GOT3 (cell line): ENCODE measurements at places on chromosomes 6 and 20.

GRCh38 chr20:12289465-12289864, 371.8 kb downstream of the BTBD3 start:
- no peak for DNase-seq

- peak; percentile 31 for DNase-seq
Observed at GRCh38 chr6:134517145-134517658, 199.3 kb upstream of the SGK1 start.

DNA sequence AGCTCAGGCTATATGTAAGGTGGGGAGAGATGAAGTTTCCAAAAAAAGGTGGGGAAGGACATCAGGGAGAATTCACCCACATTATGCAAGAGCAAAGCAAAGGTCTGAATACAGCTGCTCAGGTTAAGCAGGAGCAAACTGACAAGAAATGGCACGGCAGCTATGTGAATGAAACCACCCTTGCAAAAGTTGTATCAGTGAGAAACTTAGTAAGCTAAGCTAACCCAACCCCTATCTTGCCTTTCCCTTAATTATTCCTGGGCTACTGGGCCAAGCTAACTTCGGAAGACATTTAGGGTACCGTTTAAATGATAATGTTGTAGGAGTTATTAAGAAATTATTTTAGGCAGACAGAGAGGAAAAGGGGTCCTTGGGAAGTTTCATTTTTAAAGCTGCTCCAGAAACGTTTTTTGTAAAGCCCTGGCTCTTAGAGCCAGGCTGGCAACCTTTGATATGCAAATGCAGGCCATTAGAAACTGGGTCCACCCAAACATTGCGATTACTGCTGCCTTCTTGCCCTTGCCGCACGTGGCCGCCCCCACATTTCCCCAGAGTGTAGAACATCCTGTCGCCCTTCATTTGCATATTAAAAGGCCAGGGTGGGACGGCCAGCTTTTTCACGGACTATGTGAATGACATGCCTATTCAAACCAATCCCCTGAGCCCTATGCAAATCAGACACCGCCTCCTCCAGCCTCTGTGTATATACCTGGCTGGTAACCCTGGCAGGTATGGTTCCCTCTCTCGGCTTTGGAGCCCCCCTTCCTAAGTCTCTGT, 60.5 kb upstream of the SAMD5 start:
- no peak for DNase-seq

- DNase-seq: no peak
Observed at GRCh38 chr20:32889281-32889680, 30.6 kb downstream of the EFCAB8 start.

DNA sequence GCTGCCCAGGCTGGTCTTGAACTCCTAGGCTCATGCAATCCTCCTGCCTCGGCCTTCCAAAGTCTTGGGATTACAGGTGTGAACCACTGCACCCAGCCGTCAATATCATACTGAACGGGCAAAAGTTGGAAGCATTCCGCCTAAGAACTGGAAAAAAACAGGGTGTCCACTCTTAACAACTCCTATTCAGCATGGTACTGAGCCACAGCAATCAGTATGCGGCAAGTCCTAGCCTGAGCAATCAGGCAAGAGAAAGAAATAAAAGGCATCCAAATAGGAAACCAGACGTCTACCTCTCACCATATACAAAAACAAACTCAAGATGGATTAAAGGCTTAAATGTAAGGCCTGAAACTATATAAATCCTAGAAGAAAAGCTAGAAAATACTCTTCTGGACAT, 83.1 kb downstream of the FKBP5 start:
- no peak for DNase-seq

- no peak for DNase-seq
Observed at GRCh38 chr6:41878961-41879405, 16.2 kb downstream of the USP49 start.

GRCh38 chr6:122264557-122264956, 134.9 kb upstream of the HSF2 start:
- DNase-seq: no peak

GRCh38 chr6:81929828-81930227, 177.3 kb upstream of the TENT5A start:
- no peak for DNase-seq

DNA sequence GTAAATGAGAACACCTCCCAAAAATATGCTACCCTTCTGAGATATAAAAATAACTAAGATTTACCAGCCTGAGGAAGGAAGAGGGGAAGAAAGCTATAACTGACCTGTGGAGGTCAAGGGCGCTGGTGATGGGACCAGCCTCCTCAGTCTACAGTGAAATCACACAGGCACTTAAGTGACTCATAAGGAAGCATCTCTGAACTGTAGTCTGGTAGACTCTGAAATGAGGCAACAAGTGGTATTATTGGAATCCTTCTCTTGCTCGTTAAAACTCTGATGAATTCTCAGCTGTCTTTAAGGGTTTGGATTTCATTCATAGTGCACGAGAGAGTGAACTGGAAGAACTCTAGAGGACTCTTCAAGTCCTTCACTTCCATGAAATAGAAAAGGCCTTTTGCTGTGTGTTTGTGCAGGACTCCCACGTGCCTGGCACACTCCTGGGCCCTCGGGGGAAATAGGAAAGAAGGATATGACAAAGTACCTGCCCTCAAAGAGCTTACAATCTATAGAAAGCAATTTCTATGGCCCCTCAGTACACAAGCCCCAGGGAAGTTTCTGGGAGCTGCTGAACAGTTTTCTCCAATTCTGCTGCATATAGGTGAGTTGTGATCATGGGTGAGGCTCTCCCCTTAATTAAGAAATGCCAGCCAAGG, 231.8 kb upstream of the RREB1 start:
- DNase-seq: no peak

DNA sequence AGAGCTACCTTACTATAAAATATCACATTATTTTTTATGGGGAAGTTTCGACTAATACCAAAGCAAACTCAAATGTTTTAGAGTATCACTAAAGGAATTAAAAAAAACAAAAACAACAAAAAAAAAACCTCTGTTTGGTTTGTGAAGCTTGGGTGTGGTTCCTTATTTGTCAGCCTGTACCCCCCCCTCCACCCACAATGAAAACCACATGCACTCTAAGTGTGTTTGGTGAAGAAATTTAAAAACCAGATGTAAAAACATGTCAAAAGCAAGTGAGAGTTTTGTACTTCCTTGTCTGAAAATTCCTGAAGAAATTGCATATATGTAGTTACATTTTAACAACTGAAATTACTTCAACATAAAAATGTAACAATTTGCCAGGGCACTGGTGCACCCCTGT, 3.1 kb downstream of the STK38 start:
- DNase-seq: no peak

DNA sequence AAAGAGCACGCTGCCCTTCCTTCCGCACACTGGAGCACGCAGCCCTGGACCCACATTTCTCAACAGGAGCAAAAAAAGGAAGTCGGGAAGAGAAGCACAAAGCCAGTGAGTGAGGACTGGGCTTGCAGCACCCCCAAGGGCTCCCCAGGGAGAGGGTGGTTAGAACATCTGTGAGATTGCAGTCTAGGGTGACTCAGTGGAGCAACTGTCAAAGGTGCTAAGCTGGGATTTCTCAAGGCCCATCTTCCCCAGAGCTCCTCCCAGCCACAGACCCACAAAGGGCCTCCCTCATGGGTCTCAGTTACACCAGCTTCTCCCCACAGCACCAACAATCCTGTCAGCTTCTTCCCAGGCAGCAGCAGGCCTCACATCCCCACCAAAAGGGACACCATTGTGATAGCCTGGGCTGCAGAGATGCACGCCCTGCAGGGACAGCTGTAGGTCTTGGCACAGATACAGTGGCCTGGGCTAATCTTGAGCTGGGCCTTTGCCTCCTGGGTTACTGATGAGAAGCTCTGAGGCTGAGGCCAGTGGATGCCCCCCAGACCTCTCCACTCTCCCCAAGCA, 39.6 kb upstream of the CD93 start:
- no peak for DNase-seq

- no peak for DNase-seq
Observed at GRCh38 chr6:40340957-40341356, 246.2 kb downstream of the LRFN2 start.

GRCh38 chr6:14200047-14200446, 82.5 kb downstream of the CD83 start:
- no peak for DNase-seq

- no peak for DNase-seq
Observed at GRCh38 chr6:75880305-75880704, 131.3 kb downstream of the MYO6 start.

DNA sequence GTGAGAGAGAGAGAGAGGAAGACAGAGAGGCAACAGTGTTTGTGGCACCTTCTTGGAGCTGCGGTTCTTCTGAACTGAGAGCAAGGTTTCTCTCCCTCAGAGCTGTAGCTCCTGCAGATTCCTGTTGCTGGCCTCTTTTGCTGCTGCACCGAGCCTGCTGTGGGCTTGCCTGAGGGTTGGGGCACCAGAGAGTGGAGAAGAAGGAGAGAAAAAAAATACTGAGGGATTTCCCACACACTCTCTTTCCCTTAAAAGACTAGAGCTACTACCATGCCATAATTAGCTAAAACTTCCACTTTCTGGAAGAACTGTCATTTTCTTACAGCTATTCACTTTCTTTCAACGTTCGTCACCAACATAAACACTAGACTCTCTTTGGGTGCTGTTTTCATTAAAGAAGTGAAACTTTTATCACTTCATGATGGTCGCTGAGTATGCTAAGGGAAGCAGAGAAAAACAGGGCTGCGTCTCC, 18.2 kb upstream of the ECI2 start:
- DNase-seq: no peak

- no peak for DNase-seq
Observed at GRCh38 chr6:43009124-43009523, 4.6 kb downstream of the MEA1 start.

- no peak for DNase-seq
Observed at GRCh38 chr6:137815692-137816091, 51.4 kb upstream of the TNFAIP3 start.

- DNase-seq: no peak
Observed at GRCh38 chr20:13644010-13644409, 5.3 kb upstream of the TASP1 start.

GRCh38 chr6:37528541-37528940, 28.8 kb upstream of the CCDC167 start:
- DNase-seq: no peak

GRCh38 chr6:142833054-142833453, 111.9 kb downstream of the HIVEP2 start:
- DNase-seq: no peak

DNA sequence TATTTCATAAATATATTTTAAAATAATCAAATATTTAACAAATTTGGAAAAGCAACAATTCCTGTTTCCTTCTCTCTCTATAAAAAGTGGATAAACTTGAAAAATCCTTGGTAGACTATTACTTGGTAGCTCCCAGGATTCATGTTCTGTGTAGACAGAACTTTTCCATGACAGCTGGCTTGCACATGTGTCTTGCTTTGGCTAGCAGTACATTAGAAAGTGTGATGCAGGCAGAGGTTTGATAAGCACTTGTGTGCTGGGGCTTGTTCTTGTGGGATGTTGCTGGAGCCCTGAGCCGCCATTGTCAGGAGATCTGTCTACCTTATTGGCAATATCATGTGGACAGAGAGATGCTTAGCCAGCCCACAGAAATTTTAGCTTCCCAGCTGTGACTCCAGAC, 327.2 kb downstream of the CDKAL1 start:
- no peak for DNase-seq

- DNase-seq: no peak
Observed at GRCh38 chr6:32177183-32177787, 920 bp upstream of the RNF5 start.

GRCh38 chr6:43976706-43977403, 150.4 kb downstream of the MRPL14 start:
- no peak for DNase-seq

- DNase-seq: no peak
Observed at GRCh38 chr6:10875026-10875425, 6.8 kb downstream of the GCM2 start.

DNA sequence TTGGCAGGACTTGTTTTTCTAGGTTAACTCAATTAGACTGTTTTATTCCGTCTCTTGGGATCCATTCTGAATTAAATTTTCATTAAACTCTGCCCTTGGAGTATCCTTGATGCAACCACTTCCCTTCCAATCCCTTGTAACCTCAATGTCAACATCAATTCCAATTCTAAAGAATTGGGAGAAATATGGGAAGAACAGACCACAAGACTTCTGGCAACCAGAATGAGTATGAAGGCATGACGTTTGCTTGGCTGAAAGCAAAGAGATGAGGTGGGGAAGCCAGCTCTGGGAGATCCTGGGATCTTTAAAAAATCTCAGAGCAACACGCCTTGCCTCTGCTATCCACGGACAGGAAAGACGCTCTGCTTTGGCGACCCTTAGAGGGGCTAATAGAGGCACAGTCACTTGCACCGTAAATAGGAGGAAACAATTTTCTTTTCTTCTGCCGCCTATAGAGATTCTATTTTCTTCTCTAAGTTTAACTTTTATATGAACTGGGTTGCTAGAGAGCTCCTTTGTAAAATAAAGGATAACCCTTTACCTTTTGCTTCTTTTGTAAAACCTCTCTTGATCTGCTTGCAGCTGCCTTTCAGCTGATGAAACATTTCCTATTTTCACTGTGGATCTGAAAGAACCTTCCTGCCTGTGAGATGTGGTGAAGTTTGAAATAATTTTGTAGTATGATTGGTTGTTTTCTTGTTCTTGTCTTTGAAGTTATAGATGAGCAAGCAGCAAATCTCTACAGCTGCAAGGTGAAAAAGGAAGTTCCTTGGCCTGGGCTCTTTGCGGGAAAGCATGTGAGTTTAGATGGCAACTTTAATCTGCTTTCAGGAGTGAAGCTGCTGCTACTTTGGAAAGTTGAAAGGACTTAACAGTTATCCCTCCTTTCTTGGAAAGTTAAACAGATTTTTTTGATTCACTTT, at the start of gene ASIP:
Gene ASIP (plus strand): TSS at position 731 of the 923 bp plus-strand sequence. CDS start 18,952 bp downstream, outside the sequence.
- no peak for DNase-seq

GRCh38 chr6:23180504-23181293, 611.3 kb downstream of the HDGFL1 start:
- DNase-seq: no peak

DNA sequence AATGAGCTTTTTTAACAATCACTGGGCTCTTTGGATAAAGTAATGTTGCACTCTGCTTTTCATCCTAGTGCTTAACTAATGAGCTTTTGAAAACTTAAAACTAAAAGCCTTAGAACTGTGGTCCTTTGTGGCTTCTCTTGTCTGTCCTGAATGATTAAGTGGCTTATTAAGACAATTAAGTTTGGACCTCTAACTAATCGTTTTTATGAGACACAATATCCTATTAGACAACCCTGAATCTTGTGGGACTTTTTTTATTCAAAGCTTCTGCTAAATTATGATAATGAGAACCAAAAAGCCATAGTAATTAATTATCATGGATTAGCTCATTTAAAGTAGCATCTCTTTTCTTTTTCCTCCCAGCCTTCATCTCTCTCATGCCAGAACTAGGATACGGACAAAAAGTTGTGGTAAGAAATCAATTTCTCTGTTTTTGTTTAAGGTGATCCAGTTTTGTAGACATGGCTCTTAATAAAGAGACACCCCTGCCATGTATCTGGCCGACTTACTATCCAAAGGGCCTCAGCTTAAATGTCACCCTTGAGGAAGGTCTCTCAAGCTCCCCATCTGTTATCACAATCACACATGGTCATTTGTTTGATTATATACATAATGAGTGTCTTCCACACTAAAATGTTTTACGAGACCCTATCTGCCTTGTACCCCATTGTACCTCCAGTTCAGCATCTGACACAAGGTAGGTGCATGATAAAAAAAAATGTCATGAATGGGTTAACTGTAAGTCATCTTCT, 384.4 kb upstream of the IRAK1BP1 start:
- DNase-seq: no peak
